ENCODE measurements at places on chromosomes 1 and 21.

DNA sequence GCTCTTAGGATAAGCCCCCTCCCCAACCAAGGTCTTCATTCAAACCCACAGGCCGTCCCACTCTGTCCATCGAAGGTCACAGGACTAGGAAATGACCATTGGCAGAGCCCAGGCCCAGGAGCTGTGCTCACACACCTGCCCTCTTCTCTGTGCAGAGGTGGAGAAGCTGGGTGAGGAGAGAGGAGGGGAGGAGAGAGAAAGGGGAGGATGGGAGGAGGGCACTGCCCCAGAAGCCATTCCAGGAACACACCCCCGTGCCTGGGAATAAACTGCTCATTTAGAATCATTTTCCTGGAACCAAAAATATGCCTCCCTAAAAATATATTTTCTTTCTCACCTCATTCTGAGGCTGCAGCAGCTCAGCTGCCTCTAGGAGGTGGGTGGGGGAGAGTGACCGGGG lies 6.4 kb upstream of the SDC3 start:
- DNase-seq = peak; percentile 40

DNA sequence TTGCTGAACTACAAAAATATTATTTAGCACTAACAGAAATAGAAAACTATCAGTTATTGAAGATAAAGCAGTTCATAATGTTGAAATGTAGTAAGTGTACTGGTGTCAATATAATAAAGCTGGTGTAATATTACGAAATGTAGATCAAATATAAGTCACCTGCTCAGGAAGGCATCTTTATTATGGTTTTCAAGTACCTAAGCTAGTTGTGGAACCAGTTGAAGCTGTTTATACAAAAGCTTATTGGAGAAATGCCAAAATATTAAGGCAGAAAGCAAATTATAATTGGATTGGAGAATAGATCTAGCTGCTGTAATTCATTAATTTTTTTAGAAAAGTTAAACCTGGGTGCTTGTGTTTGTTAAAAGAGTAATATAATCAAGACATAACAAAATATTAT lies 6.2 kb upstream of the MARK1 start:
- DNase-seq = no peak

- DNase-seq = no peak
These were observed 8.6 kb upstream of the ZNF670 start for GRCh38 chr1:247087256-247087655.

- no peak for DNase-seq
These were observed 22.9 kb downstream of the LCA5L start for GRCh38 chr21:39422527-39423241.

DNA sequence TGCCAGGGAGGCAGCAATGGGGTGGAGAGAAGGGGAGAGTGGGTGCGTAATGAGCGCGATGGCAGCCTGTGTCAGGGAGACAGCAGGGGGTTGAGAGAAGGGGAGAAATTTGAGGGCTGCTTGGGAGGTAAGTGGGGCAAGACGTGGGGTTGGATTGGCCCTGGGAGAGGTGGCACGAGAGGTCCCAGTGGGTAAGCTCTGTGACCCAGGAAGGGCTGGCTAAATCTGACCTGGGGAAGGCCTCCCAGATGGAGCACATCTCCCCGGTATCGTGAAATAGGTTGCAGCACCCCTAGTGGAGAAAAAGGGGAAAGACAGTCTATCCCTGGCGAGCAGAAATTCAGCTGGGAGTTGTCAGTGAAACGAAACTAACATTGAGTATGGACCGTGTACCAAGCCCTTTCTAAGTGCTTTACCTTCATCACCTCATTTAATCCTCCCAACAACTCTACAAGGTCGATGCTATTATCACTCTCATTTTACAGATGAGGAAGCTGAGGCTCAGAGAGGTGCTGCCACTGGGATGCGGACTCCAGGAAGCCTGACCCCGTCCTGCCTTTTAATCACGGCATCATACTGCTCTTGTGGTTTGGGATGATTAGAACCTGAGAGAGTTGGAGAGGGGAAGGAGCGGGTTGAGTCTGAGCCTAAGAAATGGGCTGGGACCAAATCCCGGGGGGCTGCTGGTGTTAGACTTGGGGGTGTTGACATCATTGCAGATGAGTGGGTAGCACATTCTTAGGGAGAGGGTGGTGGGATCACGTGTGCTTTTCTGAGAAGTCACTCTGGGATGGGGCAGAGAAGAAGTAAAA lies 56.6 kb upstream of the RPL11 start:
- peak; percentile 55 for DNase-seq

DNA sequence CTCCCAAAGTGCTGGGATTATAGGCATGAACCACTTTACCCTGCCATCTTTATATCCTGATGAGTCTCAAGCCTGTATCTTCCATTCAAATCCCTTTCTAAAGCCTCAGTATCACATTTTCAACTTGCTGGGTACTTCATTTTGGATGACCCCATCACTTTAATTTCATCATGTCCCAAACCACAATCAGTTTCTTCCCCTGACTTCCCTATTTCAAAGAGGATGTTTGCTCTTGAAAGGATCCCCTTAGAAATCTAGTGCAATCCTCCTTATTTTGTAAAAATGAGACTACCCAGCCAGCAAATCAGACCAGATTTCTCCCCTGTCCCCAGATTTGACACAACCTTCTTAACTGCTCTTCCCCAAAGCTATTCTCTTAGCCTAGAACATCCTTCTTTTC lies 7.0 kb upstream of the TRIT1 start:
- no peak for DNase-seq

- no peak for DNase-seq
These were observed 192.8 kb upstream of the CAMK1G start for GRCh38 chr1:209390764-209391163.

DNA sequence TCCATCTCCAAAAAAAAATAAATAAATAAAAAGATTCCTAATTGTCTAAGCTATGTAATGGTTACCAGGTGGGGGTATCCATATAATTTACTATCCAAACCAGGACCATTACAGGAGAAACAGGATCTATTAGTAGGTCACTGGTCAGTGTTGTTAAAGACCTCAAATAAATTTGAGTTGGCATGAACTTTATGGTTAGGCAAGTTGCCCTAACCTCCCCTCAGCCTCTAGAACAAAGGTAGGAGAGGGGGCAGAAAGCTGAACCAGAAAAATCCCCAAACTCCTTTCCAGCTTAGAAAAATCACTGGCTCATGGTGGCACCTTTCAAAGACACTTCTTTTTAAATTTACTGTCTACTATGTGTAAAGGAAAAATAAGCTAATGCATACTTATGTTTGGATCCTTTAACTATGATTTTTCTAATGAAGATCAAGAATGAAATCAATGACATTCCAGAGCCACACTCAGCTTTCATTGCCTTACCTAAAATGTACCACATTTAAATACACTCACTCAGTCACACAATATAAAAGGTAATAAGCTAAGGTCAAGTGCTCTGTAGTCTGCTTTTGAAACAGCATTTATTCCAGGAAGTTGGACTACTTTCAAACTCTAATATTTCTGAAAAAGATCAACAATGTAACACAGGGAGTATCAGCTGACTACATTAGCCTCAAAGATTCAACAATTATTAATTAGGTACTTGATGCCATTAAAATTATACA lies 13.8 kb downstream of the EIF4G3 start:
- no peak for DNase-seq

GRCh38 chr1:204564835-204565234 lies 48.6 kb downstream of the MDM4 start:
- no peak for DNase-seq

Measured in left hindlimb (tissue), 1 donor.